ENCODE measurements at places on chromosomes 2 and 18. TPM values are rescaled to one million over a fixed set of nuclear protein-coding genes. Genes with fewer than 3 reads are reported as not detected.

TANC1 gene
- 78.7 TPM for total RNA-seq

CPLX4 gene
- total RNA-seq = not detected

SEPTIN10 gene
- 104 TPM for total RNA-seq

IFT172 gene
- total RNA-seq = 30.3 TPM

NT5C1B gene
- not detected for total RNA-seq

BMP10 gene
- not detected for total RNA-seq

AFF3 gene
- under 0.01 TPM for total RNA-seq

CD8B2 gene
- total RNA-seq = not detected

DSG1 gene
- total RNA-seq = not detected

ARHGAP15 gene
- total RNA-seq = not detected

KLHL14 gene
- total RNA-seq = not detected

MREG gene
- 6.7 TPM for total RNA-seq

KIF3C gene
- 13.1 TPM for total RNA-seq

SLC38A11 gene
- total RNA-seq = not detected

WIPF1 gene
- total RNA-seq = 4.8 TPM

XIRP2 gene
- not detected for total RNA-seq

NXPH2 gene
- not detected for total RNA-seq

LINC00305 gene
- total RNA-seq = not detected

MC4R gene
- total RNA-seq = not detected

FTCDNL1 gene
- 0.73 TPM for total RNA-seq

ADD2 gene
- total RNA-seq = 2.6 TPM

GAREM2 gene
- 0.92 TPM for total RNA-seq

ADRA2B gene
- total RNA-seq = not detected

LIMS1 gene
- 145 TPM for total RNA-seq

NIFK gene
- total RNA-seq = 50.4 TPM

DPP4 gene
- 6.0 TPM for total RNA-seq

ASXL3 gene
- total RNA-seq = 0.07 TPM

VPS54 gene
- total RNA-seq = 17.6 TPM

SCN2A gene
- total RNA-seq = not detected

LAMA3 gene
- 4.7 TPM for total RNA-seq

SAG gene
- total RNA-seq = not detected

ANAPC1 gene
- total RNA-seq = 104 TPM

SPP2 gene
- not detected for total RNA-seq

UGT1A5 gene
- total RNA-seq = not detected

PKDCC gene
- 2.2 TPM for total RNA-seq

SERPINB5 gene
- total RNA-seq = 0.07 TPM

ZNF385B gene
- total RNA-seq = not detected

HSBP1L1 gene
- total RNA-seq = 1.4 TPM

PJVK gene
- total RNA-seq = 0.46 TPM

CXCR2 gene
- not detected for total RNA-seq

MGAT4A gene
- 65.4 TPM for total RNA-seq

PID1 gene
- total RNA-seq = not detected

NBAS gene
- 75.8 TPM for total RNA-seq

HAT1 gene
- total RNA-seq = 68.2 TPM

GRB14 gene
- total RNA-seq = 3.9 TPM

POTEI gene
- total RNA-seq = 0.07 TPM

METAP1D gene
- total RNA-seq = 7.6 TPM

NEU2 gene
- not detected for total RNA-seq

TXNDC2 gene
- total RNA-seq = under 0.01 TPM

RIT2 gene
- total RNA-seq = not detected

WNT6 gene
- total RNA-seq = not detected
